Skeletal muscle cell (primary cell): ENCODE measurements at places on chromosomes 4 and X.

DNA sequence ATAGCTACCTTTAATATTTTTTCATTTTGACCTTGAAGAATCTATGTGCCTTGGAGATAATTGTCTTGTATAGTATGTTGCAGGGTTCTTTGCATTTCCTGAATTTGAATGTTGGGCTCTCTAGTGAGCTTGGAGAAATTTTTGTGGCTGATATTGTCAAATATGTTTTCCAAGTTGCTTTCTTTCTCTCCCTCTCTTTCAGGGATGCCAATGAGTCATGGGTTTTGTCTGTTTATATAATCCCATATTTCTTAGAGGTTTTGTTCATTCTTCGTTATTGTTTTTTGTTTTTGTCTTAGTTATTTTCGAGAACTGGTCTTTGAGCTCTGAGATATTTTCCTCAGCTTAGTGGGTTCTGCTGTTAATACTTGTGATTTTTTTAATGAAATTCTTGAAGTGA is 20.7 kb downstream of the RAB40AL start:
- no peak for DNase-seq

GRCh38 chrX:53305996-53306937 is 24.9 kb upstream of the IQSEC2 start:
- no peak for DNase-seq

GRCh38 chrX:112840382-112841113 is at the start of gene AMOT:
Gene AMOT (minus strand): TSS chrX:112840831. CDS start chrX:112823126, 17,705 bp downstream.
- DNase-seq: no peak

DNA sequence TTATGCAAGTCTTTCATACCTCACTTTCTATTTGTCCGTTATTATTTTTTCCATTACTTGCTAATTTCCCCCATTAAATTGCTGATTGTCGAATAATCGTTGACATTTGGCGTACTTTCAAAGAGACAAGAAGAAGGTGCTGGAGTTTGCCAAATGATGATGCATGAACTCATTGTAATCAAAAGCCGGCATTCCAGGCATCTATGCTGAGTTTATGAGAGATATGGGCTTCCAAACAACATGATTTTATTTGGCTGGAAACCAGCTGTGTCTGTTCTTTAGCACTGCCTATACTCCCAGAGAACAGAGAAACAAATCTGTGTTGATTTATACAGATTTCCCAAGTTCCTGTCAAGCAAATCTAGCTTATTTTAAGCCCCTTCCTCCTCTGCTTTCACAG is 80.8 kb upstream of the RPS6KA3 start:
- no peak for DNase-seq

- DNase-seq: no peak
These were observed 1260.2 kb downstream of the ADGRL3 start for GRCh38 chr4:62460329-62460728.
